Osteoblast (primary cell): ENCODE measurements at places on chromosomes 2 and 18.

- peak; percentile 56 for DNase-seq
Observed at GRCh38 chr18:13548966-13549879, 177.1 kb downstream of the FAM210A start.

DNA sequence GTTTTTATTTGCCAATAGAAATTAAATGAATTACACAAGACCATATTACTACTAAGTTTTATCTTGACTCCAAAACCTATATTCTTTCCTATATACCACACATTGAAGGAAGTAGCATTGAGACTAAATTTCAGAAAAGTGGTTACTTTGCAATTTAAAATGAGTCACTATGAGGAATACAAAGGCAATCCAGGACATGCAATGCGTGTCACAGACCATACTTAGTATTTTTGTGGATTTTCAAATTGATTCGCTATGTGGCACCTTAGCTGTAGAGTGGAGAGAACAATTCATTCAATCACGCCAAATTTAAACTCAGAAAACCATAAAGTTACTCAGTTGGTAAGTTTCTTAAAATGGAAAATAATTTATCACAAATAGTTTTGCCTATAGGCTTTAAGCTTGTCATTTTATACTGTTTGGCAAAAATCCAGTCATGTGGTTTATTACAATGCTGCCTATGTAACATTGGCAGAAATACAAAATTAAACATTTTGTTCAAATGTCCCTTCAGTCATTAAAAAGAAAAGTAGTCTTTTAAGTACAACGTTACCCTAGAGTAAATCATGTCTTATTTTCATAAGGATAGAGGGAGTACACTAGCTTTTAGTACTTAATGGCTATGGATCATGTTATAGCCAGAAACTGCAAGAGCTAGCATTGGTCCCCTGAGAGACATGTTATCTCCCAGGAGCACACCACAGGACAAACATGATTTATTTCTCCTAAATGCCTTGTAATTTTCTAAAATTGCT, 222.8 kb upstream of the CDH7 start:
- DNase-seq, result no peak

- DNase-seq, result no peak
Observed at GRCh38 chr18:3444954-3445353, 5.0 kb upstream of the TGIF1 start.

GRCh38 chr18:25650201-25650941, 298.4 kb upstream of the ZNF521 start:
- DNase-seq, result peak; percentile 51

DNA sequence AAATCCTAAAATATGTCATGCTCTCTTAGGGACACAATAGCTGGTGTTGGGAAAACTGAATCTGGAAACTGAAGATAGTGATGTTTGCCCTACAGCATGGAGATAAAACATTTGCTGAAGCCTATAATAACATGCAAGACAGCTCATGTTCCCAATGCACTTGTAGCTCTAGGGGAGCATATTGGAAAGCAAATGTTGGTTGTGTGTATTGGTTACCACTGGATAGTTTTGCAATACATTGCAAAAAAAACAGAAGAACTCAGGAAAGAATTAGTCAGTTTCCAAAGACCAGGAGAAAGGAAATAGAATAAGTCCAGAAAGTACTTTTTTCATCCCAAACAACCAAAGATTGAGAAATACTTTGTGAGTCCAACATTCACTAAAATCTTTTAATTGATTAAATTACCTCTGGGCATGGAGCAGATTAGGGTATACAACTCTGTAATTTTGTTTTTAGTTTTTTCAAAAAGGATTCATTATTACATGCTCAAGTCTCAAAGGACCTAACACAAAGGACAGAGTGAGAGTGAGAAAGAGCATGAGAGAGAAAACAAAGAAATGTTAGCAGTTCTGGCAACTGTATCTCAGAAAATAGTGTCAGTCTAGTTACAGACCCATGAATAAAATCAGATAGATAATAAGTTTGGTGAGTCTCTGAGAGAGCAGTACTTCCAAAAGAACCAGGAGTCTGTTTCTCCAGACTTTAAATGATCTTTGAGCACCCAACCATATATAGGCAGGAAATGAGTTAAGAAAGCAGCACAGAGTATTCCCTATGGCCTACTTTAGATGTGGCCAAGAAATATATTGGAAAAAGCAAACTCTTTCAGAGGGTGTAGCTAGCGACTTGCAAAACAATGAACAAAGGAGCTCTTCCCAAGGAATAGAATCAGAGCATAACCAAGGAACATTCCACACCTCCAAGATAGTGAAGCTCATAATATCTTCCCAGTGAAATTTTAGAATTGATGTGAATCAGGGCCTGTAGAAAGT, 36.6 kb upstream of the COL3A1 start:
- DNase-seq, result peak; percentile 60

GRCh38 chr2:98519156-98519555, 74.5 kb downstream of the INPP4A start:
- peak; percentile 48 for DNase-seq
